ENCODE measurements at places on chromosomes 16 and 17.

DNA sequence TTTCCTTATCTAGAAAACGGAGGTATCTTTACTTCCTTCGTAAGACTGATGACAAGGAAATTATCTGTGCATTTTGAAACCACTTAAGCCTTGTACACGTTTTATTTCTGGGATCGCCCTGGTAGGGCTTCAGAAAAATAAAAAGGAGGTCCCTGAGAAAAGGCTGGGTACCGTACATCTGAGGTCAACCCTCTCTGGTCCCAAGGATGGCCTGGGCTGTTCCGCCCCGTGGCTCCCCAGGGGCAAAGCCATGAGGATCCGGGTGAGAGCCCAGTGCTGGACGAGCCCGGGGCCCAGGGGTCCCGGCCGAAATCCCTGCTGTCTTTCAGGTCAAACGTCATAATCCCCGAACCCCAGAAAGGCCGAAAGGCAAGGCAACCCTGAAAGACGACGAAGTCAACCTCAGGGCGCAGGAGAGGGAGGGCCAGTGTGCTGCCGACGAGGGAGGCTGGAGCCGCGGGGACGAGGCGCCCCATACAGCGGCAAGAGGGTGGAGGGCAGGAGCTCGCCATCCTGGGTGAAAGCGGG, 656 bp upstream of the FUS start:
- no peak for DNase-seq

- no peak for DNase-seq
Measured at GRCh38 chr17:30405161-30405560, 26.4 kb downstream of the CPD start.

DNA sequence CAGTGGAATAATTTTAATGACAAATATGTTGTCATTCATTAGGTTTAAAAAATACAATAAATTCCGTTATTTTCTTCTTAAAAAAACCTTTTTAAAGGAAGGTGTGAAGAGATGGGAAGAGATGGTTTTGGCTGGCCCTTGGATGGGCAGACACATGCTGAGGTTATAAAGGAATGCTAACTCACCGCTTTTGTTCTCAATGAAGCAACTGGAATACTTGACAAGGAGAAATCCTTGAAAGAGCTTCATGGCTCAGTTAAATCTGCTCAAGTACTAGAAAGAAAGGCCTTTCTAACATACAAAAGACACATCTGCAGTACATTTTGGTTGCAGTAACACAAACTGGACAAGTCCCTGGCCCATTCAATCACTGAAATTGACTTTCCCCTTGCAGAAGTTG, 158.3 kb upstream of the KCNJ16 start:
- DNase-seq = no peak

DNA sequence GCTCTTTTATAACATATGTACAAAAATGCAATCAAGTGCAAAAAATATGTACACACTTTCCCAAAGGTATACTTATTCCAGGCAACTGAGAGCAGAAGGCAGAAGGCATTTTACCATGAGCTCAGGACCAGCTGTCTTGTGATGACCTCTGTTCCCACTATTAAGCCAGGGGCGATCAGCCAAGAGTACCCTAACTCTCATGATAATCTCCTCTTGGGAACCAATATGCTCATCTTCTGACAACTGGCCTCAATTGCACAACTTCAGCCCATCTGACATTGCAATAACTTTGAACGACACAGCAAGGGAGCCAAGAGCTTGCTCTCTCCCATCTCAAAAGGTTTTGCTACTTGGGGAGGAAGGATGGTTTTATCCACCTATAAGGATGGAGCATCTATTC, 471.9 kb downstream of the HS3ST3B1 start:
- DNase-seq = no peak

DNA sequence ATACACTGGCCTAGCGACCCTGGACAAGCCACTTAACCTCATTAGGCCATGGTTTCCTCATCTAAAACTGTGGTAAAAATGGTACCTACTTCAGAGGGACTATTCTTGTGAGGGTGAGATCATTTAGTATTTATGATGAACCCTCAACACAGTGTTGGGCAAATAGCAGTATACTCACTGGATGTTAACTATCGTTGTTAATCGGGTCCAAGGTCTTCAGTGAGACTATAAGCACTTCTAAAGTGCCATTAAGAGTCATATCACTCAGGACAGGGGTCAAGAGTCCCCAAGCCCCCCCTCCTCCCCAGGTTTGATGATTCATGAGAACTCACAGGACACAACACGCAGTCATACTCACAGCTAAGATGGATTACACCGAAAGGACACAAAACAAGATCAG, 11.0 kb downstream of the TK2 start:
- DNase-seq = no peak

- no peak for DNase-seq
Measured at GRCh38 chr16:57694231-57694724, 328 bp upstream of the DRC7 start.

- no peak for DNase-seq
Measured at GRCh38 chr17:4759776-4760236, 11.9 kb upstream of the TM4SF5 start.

DNA sequence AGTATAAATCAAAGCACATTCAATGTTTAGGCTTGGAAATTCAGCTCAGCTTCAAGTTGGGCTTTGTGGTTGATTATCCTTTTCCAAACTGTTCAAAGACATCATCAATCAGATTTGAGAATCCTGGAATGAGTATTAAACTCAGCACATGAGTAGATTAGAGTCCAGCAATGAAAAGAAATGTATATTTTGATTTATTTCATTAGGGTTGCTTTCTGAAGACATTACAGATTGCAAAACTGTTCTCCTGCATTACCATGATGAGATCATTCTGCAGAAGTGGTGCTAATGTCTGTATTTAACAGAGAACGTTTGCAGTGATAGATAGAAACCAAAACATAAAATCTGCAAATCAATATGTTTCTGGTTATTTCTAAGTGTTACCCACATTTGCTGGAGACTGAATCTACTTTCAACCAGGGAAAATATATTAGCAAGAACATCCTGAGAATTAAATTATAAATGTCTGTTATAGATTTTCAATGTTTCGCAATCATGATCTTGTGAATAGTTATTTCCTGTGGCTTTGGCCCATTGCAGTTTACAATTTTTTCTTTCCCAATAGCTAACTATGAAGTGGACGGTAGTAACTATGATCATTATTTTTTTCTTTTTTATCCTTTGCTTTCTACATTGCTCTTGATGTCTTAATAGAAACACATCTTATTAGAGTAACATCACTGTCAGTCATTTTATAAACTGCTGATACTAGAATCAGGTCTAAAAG, 1125.7 kb upstream of the GOT2 start:
- DNase-seq = no peak

- no peak for DNase-seq
Measured at GRCh38 chr17:75691801-75692626, 24.9 kb downstream of the SAP30BP start.

- DNase-seq = no peak
Measured at GRCh38 chr17:22374741-22375140, 682.4 kb downstream of the KCNJ18 start.

DNA sequence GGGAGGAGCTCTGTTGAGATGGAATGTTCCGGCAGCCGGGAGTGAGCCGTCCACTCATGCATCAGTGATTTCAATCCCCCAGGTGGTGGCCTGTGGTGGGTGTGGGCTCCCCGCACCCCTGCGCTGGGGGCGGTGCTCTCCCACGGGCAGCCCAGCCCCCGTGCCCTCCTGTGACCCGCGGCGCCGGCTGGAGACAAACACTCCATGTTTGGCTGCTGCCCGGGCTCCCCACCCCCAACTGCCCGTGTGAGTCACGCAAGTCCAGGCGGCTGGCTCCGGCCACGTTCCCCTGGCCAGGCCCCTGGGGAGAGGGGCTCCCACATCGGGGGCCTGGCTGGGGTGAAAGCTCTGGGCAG, 29.4 kb downstream of the CACNA1H start:
- no peak for DNase-seq

DNA sequence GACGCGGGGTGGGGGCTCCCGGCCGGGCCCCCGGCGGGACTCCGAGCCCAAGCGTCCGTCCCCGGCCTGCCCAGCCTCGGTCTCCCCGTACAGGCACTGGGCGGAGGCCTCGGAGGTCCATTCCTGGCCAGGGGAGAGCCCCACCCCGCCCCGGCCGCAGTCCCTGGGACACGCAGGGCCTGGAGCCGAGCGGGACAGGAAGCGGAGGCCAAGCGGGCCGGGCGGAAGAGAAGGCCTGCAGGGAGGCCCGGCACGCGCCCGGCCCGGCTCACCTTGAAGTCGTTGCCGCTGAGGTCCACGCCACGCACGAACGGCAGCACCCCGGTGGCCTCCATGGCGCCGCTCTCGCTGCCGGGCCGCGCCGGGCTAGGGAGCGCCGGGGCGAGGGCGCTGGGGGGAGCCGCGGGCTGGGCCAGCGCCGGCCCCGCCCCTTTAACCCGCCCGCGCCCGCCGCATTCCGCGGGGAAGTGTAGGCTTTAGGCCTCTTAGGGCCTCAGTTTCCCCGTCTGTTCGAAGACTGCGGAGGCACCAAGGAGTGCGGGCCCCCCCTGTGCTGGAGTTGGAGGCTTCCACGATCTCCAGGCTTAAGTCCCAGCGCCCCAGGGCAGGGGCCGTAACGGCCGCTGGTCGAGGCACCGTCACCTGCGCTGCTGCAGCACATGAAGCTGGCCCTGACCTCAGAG, at the start of gene FLII:
Gene FLII, minus strand, starts transcription at position 383 of the 683 bp plus-strand sequence. Its CDS starts 48 bp downstream, at position 335.
- DNase-seq = peak; percentile 34

DNA sequence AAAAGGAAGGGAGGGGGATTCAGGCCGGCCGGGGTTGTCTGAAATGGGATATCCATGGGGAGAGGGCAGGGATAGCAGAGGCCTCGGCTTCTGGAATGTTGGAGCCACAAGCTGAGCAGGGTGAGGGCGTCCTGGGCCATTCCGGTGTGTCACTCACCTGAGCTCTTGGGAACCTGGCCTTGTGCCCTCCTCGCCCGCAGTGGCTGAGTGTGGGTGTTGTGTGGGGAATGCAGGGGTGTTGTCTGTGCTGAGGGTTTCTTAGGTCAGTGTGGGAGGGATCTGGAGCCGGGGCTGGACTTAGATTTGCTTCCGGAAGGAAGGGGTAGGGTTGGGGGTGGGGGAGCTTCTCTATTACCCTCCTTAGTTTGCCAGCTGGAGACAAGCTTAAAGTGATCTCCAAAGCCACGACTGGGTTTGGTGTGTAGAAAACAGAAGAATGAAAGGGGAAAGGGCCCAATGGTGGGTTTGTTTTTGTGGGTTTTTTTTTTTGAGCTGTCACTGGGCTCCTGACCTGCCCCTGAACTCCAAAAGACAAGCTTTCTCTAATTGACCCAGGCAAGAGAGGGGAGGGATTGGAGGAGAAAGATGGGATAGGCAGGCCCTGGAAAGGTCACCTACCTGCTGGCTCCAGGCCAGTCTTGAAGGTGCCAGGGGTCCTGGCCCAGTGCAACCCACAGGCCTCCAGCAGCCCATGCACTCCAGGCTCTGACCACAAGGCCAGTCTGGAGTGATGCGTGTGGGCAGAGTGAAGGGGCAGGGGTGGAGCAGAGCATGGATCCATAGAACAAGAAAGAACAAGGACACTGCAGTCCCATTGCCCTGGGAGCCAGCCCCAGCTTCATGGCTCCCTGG, at the start of gene SULT1A2:
Gene SULT1A2, minus strand, starts transcription at position 211 of the 852 bp plus-strand sequence. CDS start 1,120 bp downstream, outside the sequence.
- no peak for DNase-seq

DNA sequence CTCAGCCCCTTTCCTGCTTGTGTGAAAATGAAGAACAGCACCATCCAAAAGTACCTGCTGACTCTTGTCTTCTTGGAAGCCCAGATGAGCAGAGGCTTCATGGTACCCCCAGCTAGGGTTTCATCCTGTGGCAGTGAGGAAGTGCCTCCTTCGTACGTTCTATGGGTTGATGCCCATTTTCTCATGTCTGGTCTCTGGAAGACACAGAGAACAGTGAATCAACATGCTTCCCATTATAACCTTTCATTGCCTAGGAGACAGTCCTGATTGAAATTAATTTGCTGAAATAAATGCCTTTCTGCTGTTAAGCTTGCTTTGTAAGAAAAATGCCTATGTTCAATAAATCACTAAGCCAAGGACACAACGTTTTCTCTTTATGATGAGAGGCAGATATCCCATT, 36.5 kb downstream of the RCVRN start:
- no peak for DNase-seq

DNA sequence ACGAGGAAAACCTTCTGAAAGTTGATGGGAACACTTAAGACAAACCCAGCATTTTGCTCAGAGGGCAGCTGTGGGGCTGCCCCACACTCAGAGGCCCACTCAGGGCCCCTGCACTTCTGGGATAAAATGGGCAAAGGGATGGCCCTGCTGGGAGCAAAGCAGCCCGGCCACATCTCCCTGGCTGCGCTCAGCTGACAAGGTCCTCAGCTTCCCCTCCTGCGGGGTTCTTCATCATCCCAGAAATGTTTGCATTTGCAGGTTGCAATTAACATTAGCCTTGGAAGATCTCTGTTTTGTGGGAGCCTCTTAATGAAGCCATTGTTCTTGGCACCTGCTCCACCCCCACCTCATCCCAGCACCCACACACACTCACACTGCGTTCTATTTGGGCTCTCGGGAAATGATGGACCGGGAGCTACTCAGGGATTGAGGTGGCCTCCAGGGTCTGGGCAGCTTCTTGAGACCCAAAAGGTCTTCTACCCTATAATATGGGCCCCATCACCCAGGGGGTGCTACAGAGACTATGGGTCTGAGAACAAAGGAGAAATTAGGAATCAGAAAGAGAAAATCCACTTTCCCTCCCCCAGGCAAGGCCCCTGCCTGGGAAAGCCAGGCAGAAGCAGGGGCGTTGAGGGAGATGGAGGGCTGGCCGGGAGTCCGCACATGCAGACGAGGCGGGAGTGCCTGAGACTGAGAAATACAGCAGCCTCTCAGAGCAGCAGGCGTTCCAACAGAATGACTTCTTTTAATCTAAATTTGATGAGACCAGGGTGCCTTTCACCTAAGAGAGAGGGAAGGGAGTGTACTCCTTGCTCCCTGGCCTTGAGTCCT, 53.7 kb upstream of the RPL38 start:
- DNase-seq = no peak

DNA sequence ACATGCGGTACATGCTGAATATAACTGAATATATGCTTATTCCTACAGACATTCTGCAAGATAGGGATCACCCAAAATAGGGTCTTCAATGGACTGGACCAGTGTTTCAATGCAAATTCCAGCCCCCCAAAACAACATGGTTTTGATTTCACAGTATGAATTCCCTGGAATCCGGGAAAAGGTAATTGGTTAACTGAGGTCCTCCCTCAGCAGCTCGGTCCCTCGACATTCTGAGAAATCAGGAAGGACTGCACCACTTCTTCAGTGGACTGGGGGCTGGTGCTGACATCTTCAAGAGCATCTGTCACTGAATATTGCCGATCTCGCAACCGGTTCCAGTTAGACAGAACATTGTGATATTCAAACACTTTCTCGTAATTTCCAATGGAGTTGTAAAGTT, 25.1 kb downstream of the CHCT1 start:
- no peak for DNase-seq

DNA sequence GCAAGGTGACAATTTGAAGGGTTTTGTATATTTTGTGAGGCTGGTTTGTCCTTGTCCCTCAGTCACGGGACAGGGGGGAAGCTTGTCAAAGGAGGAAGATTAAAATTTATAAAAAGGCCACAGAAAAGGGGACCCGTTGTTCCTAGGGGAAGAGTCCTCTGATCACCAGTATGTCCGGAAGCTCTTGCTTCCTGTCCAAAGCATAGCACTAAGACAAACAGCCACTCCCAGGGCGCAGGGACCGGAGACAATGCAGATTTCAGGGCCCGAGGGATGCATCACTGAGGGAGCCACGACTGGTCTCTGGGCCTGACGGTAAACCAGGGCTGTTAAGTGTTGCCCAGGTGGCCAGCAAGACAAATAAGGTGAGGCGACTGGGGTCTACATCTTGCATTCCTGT, 95.2 kb downstream of the MAF start:
- DNase-seq = no peak

Data from activated T-helper 1 cell treated with Interleukin-2 at 50 U/mL for 16 hours (primary cell).